Activated gamma-delta T cell treated with Interleukin-2 at 50 U/mL for 16 hours (primary cell): ENCODE measurements at places on chromosomes 4 and X.

DNA sequence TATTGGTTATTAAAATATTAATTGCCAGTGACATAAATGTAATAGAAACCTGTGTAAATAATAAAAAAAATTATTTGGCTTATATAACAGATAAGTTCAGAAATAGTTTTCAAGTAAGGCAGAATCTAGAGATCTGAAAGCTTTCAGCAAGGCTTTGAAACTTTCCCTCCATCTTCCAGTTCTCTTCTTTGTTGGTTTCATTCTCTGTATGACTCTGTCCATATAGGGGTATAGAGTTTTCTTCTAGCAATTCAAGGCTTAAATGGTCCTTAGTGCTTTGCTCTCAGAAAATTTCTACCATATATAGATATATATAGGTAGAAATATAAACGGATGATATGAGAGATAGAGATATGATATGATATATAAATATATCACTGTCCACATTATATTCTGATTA is 160.5 kb upstream of the GABRA2 start:
- DNase-seq = no peak

DNA sequence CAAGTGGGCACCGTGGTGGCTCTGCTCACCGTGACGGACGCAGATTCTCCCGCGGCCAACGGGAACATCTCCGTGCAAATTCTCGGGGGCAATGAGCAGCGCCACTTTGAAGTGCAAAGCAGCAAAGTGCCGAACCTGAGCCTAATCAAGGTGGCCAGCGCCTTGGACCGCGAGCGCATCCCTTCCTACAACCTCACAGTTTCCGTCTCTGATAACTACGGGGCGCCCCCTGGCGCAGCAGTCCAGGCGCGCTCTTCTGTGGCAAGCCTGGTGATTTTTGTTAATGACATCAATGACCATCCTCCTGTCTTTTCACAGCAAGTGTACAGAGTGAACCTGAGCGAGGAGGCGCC is 2.7 kb downstream of the FAT4 start:
- DNase-seq = no peak

GRCh38 chr4:32106767-32107166 is 1386.6 kb downstream of the PCDH7 start:
- DNase-seq = no peak

DNA sequence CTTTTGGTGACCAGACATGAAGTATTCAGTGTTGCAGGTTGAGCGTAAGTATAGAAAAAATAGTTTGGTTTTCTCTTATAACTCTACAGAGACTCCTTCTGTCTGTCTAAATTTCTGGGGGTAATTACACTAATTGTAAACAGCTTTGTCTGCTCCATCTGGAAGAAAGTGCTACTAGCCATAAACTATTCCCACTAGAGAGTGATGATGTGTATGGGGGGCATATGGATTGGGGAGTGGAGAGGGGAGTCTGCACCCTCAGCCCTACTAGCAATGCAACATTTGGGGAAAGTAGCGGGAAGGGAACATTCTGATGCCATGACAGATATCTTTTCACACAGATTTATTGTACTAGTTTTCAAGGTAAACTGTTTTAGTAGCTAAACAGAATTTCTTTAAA is 549.7 kb downstream of the TRIML1 start:
- DNase-seq = no peak

DNA sequence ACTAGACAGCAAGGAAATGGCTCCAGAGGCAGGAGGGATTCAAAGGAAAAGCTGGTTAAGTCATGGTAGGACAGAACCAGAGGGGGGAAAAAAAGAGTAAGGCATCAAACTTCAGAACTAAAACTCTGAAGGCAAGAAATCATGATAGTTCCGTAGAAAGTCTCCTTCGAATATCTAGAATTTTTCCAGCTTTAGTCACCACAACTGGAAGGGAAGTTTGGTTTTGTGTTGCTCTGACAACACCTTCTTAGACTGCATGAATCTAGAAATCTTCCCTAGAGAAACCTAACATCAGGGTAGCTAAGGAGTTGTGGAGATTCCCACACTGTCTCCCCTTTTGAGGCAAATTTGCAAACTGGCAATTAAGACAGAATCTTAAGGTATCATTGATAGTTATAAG is 33.7 kb downstream of the AMMECR1 start:
- no peak for DNase-seq

DNA sequence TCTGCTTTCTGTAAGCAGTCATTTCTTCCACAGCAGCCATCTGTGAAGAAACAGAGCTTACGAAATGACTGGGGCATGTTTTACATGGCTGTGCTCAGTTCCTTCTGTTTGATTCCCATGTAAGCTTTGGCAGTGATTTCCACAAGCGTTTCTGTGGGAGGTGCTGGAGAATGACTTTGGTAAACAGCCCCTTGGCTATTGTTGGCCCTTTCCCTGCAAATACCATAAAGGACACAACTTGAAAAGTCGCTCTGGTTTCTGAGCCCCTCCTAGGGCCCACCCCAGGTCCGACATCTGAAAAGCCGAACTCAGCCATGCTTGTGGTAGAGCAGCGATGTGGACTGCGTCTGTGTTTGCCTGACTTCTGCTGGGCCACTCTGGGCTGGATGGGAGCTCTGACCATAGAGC is 3.7 kb downstream of the LIMCH1 start:
- no peak for DNase-seq

DNA sequence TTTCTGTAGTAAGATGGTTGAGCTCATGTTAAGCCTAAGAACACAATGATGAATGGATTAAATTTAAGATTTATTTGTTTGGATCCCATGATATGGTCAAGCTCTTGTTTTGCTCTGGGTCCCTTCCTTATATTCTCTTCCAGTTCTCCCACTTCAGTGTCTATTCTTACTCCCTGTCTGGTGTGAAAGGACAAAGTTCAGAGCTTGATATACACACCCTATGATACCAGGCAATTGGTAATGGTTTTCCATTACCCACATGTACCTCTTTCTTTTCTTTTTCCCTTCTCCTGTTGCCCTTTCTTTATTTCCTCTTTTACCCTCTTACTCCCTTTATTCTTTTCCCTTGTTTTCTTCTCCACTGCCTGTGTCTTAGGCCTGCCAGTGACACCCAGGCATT is 223.6 kb downstream of the RAPGEF2 start:
- no peak for DNase-seq

- no peak for DNase-seq
Observed at GRCh38 chr4:4663028-4663427, 121.2 kb upstream of the STX18 start.

- no peak for DNase-seq
Observed at GRCh38 chr4:55184600-55185523, 59.5 kb upstream of the KDR start.

DNA sequence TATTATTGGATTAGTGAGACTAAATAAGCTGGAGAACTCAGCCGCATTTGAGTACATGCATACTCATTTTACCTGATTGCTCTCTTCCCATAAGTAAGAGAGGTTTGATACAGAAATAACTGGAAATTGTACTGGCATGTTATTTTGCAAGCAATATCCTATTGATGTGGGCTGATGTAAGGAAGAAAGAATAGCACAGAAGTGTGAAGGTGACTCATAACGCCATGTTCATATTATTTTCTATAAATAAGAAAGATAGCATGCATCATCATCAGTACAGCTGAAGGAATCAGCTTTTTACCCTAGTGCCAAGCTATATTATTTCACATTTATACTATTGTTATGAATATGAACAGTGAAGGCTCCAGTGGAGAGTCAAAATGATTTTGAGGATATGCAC is 138.3 kb upstream of the FAM47A start:
- DNase-seq = no peak

DNA sequence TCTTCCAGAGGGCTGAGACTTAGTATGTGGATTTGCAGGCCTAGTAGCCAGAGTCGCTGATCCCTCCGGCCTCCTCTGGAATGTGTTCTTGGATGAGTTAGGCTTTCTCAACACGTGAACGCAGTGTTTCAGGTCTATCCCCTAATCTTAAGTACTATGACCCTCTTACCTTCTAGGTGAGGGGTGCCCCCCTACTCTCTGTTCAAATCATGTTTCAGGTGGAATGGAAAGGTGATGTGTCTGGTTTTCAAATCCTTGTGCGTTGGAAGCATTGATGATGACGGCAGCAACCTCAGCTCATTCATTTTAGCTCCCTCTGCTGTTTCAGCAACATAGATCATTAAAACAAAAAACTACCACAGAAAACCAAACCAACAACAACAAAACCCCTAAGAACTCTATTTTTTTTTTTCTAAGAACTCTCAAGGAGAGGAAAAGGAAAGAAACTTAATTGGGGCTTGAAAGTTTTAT is 56.4 kb downstream of the RWDD4 start:
- no peak for DNase-seq

DNA sequence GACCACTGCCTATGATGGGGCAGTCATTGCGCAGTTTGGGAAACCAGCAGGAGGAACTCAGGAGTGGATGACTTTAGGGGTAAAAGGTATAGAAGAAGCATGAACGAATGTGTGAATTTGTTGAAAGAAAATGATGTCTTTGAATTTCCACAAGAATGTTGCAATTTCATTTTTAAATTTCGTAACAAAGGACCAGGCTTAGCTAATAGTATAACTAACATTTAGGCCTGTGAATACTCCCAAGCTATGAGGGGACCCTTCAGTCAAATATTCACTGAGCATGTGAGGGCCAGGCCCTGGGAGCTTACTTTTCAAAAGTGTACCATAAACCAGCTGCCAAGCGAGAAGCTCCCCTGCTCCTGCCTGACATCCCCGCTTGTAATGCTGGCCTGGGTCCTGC is 5.3 kb downstream of the MPC1L start:
- DNase-seq = no peak

- no peak for DNase-seq
Observed at GRCh38 chr4:83320548-83320947, 14.1 kb downstream of the HPSE start.

GRCh38 chr4:74660866-74661265 is 133.5 kb downstream of the BTC start:
- DNase-seq = no peak

DNA sequence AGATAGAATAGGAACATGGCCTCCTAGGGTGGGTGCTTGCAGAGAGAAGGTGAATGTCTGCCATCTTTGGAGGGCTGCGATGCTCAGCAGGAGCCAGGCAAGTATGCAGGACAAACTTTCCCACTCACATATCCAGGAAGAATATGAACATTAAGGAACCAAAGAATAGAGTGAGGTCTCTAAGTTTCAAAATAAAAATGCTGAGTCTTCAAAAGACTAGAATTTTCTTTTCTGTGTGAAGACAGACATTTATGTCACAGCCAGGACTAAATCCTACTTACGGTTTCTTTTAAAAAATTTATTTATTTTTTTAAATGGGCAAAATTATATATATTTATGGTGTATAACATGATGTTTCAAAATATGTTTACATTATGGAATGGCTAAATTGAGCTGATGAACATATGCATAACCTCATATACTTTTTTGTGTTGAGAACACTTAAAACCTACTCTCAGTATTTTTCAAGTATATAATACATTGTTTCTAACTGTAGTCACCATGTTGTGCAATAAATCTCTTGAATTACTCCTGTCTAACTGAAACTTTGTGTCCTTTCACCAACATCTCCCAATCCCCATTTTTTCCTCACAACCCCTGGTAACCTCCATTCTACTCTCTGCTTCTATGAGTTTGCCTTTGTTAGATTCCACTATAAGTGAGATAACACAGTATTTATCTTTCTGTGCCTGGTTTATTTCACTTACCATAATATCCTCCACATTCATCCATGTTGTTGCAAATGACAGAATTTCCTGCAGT is 177.8 kb upstream of the HAND2 start:
- DNase-seq = no peak

DNA sequence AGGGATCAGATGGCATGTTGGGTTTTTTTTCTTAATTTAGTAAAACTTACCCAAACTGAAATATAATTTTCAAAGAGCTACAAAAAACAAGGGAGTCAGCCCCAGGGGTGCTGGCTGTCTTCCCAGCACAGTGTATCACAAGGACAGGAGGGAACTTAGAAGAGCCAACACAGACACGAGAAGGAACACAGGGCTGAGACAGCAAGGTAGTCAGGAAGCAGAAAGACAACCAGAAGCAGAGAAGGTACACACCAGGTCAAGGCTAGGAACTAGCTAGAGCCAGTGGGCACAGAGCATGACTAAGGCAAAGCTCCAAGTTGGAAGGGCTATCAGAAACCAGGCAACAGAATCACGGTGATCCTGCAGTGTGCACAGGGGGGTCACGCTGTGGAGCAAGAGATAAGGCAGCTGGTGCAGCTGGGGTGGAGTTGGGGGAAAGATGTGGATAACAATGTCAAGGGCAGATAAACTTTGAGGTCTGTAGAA is 168.7 kb downstream of the NR3C2 start:
- DNase-seq = no peak

GRCh38 chrX:77652095-77652494 is 133.9 kb downstream of the ATRX start:
- DNase-seq = no peak

DNA sequence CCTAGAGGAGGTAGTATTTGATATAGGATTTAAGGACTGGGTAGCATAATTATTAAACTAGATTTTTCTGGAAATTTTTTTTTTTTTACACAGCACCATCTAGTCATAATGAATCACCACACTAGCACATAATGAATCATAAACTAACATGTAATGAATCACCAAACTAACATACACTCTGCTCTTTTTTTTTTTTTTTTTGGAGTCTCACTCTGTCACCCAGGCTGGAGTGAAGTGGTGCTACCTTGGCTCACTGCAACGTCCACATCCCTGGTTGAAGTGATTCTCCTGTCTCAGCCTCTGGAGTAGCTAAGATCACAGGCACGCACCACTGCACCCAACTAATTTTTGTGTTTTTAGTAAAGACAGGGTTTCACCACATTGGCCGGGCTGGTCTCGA is 92.5 kb downstream of the FAM13A start:
- no peak for DNase-seq

DNA sequence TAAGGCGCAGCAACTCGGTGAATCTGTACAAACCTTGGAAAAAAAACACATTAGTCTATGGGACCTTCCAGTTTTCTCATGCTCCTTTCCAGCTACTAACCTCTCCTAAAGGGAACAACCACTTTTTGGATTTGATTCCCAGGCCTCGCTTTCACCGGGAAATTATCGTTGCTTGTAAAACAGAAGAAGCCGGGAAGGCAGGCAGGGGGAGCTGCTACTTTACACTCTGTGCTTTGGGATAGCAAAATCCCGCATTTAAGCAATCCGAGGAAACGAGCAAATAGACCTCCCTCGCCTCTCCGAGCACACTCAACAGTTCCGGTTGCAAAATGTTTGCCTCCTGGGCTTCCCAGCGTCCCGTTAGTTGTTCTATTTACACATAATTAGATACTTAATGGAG is 1.2 kb downstream of the CD38 start:
- DNase-seq = no peak

DNA sequence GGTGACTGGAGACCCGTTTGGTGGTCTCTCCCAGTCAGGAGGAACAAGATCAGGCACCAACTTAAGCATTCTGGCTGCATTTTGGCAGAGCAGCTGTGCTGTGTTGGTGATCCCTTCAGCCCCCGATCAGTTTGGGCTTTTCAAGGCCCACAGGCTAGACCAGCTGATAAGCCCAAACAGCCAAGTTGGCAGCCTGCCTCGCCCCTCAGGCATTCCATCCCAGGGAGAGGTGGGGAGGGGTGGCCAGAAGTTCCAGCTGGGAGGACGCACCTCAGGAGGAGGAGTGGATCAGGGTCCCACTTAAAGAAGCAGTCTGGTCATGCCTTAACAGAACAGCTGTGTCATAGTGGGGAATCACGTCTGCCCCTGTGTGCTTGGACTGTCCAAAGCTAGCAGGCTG is 105.8 kb downstream of the CHIC1 start:
- no peak for DNase-seq

GRCh38 chr4:122603156-122603574 is 17.7 kb downstream of the IL21 start:
- DNase-seq = no peak
